HFFc6 (cell line): ENCODE measurements at places on chromosomes 4 and X.

- DNase-seq: no peak
These were observed 359.9 kb upstream of the CNKSR2 start for GRCh38 chrX:21014326-21014725.

GRCh38 chrX:65635822-65636221, 31.6 kb upstream of the MSN start:
- DNase-seq: no peak

DNA sequence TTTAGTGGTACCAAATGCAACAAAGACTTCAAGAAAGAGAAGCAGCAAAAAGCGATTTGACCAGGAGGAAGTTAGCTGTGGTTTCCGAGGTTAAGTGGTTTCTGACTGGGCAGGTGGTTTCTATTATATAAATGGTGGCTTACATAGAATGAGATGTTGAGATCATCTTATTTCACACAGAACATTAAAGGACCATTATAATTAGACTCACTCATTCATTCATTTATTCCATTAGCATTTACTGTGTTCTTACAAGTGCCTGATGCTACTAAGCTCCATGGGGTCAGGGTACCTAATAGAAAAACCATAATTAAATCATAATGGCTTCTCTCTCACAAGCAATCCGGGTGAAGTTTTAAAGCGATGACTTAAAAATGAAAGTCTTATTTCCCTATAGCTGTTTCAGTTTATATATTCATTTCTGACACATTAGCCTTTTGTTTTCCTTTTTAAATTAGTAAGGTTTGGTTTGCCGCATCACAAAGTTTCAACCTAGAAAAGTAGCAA, 10.6 kb downstream of the TSPAN6 start:
- no peak for DNase-seq

DNA sequence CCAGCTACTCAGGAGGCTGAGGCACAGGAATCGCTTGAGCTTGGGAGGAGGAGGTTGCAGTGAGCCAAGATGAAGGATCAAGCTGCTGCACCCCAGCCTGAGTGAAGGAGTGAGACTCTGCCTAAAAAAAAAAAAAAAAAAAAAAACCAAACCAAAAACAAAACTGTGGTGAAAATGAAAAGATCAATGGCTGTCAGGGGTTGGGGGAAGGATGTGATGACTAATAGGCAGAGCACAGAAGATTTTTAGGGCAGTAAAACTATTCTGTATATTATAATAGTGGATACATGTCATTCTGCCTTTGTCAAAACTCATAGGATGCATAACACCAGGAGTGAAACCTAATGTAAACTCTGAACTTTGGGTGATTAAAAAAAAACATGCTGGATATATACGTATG, 69.9 kb upstream of the ELOVL6 start:
- DNase-seq: no peak

DNA sequence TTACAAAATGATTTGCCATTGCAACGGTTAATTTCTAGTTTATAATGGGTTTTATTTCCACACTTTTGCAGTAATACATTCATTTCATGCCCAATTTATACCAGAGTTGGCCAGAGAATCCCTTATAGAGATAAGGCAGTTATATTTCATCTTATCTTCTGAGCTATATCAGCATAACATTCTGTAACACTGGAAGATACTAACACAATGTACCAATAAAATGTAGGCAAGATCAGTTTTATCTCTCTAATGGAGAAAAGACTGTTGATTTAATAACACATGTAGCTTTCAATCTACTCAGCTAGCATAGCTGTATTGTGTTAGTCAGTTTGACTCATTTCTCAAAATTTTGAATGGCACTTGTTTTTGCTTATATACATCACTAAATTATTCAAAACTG, 738.6 kb downstream of the TRAM1L1 start:
- DNase-seq: no peak
